ENCODE measurements at places on chromosomes 16 and 17.

DNA sequence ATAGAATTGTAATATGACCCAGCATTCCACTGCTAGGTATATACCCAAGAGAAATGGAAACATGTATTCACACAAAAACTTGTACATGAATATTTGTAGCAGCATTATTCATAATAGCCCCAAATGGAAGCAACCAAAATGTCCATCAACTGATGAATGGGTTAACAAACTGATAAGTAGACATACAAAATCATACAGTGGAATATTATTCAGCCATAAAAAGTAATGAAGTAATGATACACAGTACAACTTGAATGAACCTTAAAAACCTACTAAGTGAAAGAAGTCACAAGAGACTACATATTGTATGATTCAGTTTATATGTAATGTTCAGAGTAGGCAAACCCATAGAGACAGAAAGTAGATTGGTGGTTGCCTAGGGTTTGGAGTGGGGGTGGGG lies 40.5 kb upstream of the GOSR1 start:
- H3K36me3 ChIP-seq: no peaks in the 10 kb centered on the region
- no peaks in the 10 kb centered on the region for H3K4me1 ChIP-seq
- H3K27me3 ChIP-seq: no peaks in the 10 kb centered on the region
- H3K27ac ChIP-seq: no peak overlapping the region
- no peak for DNase-seq

DNA sequence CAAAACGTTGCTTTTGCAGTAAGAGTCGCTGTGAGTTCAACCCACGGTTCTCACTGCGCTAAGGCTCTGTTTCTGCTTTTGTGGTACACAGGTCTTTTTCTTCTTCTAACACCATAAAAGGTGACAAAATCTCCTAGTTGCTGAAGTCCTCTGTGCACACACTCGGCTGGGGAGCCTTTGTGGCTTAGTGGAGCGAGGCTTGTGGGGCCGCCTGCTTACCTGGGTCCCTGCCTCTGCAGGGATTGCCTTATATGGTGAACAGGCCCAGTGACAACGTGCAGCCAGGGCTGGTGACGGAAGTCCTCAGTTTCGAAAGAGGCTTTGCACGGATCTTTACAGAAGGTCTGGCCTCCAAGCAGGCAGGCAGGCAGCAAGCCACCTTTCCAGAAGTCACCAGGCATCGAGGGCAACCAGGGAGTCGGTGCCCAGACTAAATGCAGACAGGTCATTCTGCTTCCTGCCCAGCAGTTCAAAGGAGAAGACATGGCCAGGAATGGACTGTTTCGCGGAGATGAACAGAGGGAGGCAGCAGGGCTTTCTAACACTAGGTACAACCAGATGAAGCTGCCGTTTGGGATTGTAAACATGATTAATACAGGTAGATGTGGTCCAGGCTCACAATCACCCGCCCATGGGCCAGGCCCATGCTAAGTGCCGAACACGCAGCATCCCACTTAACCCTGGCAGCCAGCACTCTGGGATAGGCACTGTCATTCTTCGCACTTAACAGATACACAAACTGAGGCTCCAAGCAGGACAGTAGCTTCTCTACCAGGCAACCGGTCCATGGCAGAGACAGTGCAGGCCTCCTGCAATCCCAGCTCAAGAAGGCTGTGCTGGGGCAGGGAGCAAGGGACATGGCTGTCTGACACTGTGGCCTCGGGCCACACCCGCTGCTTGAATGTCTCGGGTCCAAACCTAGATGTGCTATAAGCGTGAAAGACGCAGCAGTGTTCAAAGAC lies 10.7 kb upstream of the MEAK7 start:
- H3K4me3 ChIP-seq: no peak overlapping the region
- DNase-seq: no peak
- no peaks in the 10 kb centered on the region for H3K27me3 ChIP-seq
- no peak overlapping the region for H3K27ac ChIP-seq
- H3K36me3 ChIP-seq: no peaks in the 10 kb centered on the region
- H3K4me1 ChIP-seq: no peaks in the 10 kb centered on the region

GRCh38 chr16:84893849-84894599 lies 74.2 kb downstream of the CRISPLD2 start:
- H3K4me3 ChIP-seq: no peak overlapping the region
- no peaks in the 10 kb centered on the region for H3K4me1 ChIP-seq
- DNase-seq: no peak
- H3K27me3 ChIP-seq: no peaks in the 10 kb centered on the region

- H3K27ac ChIP-seq: no peak overlapping the region
- no peak for DNase-seq
- H3K36me3 ChIP-seq: no peaks in the 10 kb centered on the region
These were observed 14.1 kb downstream of the TMC5 start for GRCh38 chr16:19431636-19432340.

GRCh38 chr17:78870621-78871020 lies 30.0 kb upstream of the USP36 start:
- no peak overlapping the region for H3K4me3 ChIP-seq
- H3K4me1 ChIP-seq: no peaks in the 10 kb centered on the region
- no peaks in the 10 kb centered on the region for H3K36me3 ChIP-seq
- no peak overlapping the region for H3K27ac ChIP-seq

GRCh38 chr16:9657641-9658040 lies 524.6 kb downstream of the GRIN2A start:
- no peak overlapping the region for H3K27ac ChIP-seq
- H3K27me3 ChIP-seq: no peaks in the 10 kb centered on the region
- DNase-seq: no peak
- no peak overlapping the region for H3K4me3 ChIP-seq

DNA sequence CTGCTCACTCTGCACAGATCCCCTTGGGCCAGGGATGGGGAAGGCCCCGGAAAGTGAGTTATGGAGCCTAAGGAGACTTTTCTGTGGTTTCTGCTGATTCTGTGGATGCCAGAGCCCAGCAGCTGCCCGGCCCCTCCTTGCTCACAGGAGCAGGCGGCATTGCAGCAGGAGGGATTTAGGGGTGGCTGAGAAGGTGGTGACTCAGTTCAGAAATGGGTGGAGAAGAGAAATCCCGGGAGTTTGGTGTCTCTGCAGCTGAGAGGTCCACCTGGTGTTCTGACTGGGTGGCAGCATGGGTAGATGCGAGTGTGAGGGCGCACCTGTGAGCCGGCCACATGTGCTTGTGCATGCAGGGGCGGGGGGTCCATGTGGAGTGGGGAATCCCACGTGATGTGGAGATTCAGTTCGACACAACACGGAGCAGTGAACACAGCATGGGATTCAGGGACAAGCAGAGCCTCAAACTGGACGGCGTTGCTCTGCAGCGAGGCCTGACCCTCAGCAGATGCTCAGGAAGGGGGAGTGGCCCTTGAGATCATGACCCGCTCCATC lies 16.0 kb upstream of the SPPL2C start:
- no peak overlapping the region for H3K27ac ChIP-seq
- no peaks in the 10 kb centered on the region for H3K27me3 ChIP-seq
- H3K4me1 ChIP-seq: no peaks in the 10 kb centered on the region
- no peak for DNase-seq
- no peaks in the 10 kb centered on the region for H3K36me3 ChIP-seq

DNA sequence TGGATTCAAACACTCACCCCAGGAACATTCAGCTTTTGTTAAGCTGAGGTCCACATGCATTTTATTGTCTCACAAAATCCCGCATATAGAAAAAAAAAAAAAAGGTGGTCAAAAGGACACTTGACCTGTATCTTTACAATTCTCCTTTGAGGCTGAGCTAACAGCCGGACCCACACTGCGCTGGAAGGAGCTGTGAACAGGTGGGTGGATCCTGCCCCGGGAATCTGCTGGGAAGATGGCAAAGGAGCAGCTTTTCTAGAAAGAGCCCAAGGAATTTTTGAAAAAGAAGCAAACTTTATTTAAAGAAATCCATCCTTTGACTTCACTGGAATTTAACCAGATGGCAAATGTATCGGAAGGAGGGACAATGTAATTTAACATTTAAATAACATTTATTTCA lies 108.1 kb downstream of the ADCY9 start:
- H3K4me3 ChIP-seq: no peak overlapping the region
- H3K4me1 ChIP-seq: no peaks in the 10 kb centered on the region
- no peaks in the 10 kb centered on the region for H3K27me3 ChIP-seq
- no peaks in the 10 kb centered on the region for H3K36me3 ChIP-seq
- H3K27ac ChIP-seq: no peak overlapping the region

DNA sequence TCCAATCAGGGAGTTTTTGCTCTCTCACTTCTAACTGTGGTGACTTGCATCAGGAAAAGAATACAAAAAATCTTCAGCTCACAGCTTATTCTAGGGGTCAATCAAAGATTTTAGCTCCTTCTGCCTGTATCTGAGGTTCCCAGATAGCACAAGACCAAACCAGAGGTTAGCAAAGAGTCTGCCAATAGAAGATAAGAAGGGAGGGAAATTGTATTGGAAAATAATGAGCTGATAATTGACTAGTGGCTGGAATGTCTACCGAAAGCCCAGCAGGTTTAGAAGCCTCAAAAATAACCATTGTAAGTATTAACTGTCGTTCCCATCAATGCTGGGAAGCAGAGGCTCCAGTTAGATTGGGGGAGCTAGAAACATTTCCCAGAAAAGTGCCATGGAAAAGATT lies 26.3 kb downstream of the HS3ST3A1 start:
- no peaks in the 10 kb centered on the region for H3K36me3 ChIP-seq
- no peak for DNase-seq
- no peak overlapping the region for H3K4me3 ChIP-seq
- no peaks in the 10 kb centered on the region for H3K27me3 ChIP-seq

DNA sequence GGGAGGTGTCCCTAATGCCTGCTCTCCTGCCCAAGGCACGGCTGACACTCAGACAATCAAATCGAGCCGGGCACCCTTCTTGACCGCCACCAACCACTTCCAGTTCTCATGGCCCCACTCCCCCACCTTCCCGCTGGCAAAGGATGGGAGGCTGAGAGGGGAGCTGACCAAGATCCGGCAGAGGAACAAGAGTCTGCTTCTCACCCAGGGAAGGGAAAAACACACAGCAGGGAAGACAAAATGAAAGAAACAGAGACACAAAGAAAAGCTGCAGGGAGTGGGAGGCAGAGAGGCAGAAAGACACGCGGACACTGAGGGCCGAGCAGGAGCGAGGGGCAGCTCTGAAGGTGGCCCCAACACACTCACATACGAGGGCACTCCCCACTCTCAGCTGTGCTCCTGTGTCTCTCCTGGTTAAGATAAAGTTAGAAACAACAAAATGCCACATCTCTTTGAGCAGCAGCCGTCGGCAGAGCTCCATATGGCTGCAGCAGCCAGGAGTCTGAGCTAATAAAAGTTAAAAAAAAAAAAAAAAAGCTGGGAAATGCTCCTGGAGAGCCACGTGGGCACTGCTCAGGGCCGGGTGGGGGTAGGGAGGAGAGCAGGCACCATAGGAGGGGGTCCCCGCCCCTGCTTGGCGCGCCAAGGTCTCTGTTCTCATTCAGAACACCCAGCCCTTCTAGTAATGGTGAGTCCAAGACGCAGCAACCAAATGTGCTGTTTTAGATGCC lies 7.4 kb downstream of the LRRC75A start:
- H3K27me3 ChIP-seq: no peaks in the 10 kb centered on the region
- peak overlapping the region; percentile 58 for H3K27ac ChIP-seq
- H3K4me1 ChIP-seq: peaks cover 5% of the 10 kb centered on the region
- no peaks in the 10 kb centered on the region for H3K36me3 ChIP-seq

GRCh38 chr17:57892820-57893595 lies 43.2 kb upstream of the MRPS23 start:
- no peak overlapping the region for H3K4me3 ChIP-seq
- peak; percentile 90 for DNase-seq
- H3K27me3 ChIP-seq: no peaks in the 10 kb centered on the region
- H3K27ac ChIP-seq: peak overlapping the region; percentile 89
- H3K36me3 ChIP-seq: no peaks in the 10 kb centered on the region
- peaks cover 9% of the 10 kb centered on the region for H3K4me1 ChIP-seq

GRCh38 chr17:50660042-50660886 lies 25.6 kb downstream of the ABCC3 start:
- peaks cover 3% of the 10 kb centered on the region for H3K4me1 ChIP-seq
- no peaks in the 10 kb centered on the region for H3K36me3 ChIP-seq
- peak overlapping the region; percentile 72 for H3K27ac ChIP-seq
- no peaks in the 10 kb centered on the region for H3K27me3 ChIP-seq
- H3K4me3 ChIP-seq: no peak overlapping the region
- no peak for DNase-seq

DNA sequence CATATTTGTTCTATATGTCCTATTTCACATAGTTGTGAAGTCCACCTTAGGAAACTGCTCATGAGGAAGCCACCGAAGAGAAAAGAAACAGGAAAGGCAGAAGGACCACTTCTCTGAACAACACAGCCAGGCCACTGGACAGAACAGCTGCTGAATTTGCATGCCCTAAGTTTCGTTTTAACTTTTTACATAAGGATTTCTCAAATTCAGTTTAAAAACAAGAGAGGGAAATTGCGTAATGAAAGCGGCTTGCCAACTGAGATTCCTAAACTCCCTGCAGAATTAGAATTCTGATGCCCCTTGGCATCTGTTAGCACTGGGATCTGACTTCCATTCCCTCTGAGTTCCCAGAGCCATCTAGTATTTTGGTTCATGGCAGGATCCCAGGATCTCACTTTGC lies 5.0 kb upstream of the CCL8 start:
- peaks cover 5% of the 10 kb centered on the region for H3K27me3 ChIP-seq
- H3K4me3 ChIP-seq: no peak overlapping the region
- H3K36me3 ChIP-seq: no peaks in the 10 kb centered on the region
- peak overlapping the region; percentile 52 for H3K27ac ChIP-seq
- DNase-seq: peak; percentile 56
- H3K4me1 ChIP-seq: peaks cover 4% of the 10 kb centered on the region

DNA sequence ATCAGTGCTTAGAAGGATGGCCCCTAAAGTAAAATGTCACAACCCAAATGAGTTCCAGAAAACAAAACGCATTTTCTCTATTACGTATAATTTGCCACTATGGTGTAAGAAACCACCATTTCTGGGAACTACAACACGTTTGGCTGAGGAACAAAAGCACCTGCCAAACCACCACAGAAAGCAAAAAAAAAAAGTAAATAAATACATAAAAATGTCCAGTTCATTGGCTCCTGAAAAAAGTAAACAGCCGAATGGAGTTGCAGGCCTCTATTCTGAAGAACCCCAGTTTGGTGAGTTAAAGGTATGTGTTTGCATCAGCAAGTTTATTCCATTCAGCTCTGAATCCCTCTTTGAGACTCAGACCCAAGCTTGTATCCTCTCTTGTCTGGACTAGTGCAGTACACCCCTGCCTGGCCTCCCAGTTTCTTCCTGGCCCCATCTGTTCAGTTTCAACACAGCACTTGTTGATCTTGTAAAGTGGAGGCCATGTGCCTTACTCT lies 36.9 kb downstream of the ERN1 start:
- no peak overlapping the region for H3K4me3 ChIP-seq
- peak overlapping the region; percentile 12 for H3K27ac ChIP-seq
- H3K4me1 ChIP-seq: no peaks in the 10 kb centered on the region
- no peaks in the 10 kb centered on the region for H3K27me3 ChIP-seq
- peak; percentile 40 for DNase-seq

GRCh38 chr16:67311607-67312488 lies 14.7 kb downstream of the KCTD19 start:
- no peaks in the 10 kb centered on the region for H3K27me3 ChIP-seq
- H3K4me1 ChIP-seq: no peaks in the 10 kb centered on the region
- peak overlapping the region; percentile 78 for H3K27ac ChIP-seq
- H3K4me3 ChIP-seq: no peak overlapping the region
- no peaks in the 10 kb centered on the region for H3K36me3 ChIP-seq
- DNase-seq: peak; percentile 41

- no peaks in the 10 kb centered on the region for H3K36me3 ChIP-seq
- H3K27ac ChIP-seq: no peak overlapping the region
- H3K27me3 ChIP-seq: no peaks in the 10 kb centered on the region
- H3K4me3 ChIP-seq: no peak overlapping the region
- no peaks in the 10 kb centered on the region for H3K4me1 ChIP-seq
These were observed 24.3 kb downstream of the GOSR2 start for GRCh38 chr17:46947216-46947615.

GRCh38 chr16:29664091-29664921 lies 1.3 kb downstream of the SPN start:
- H3K4me3 ChIP-seq: no peak overlapping the region
- no peaks in the 10 kb centered on the region for H3K36me3 ChIP-seq
- H3K4me1 ChIP-seq: peaks cover 6% of the 10 kb centered on the region
- no peaks in the 10 kb centered on the region for H3K27me3 ChIP-seq
- no peak overlapping the region for H3K27ac ChIP-seq
